ENCODE measurements at places on chromosomes 3 and 15. TPM values are rescaled to one million over a fixed set of nuclear protein-coding genes. Genes with fewer than 3 reads are reported as not detected.

DNA sequence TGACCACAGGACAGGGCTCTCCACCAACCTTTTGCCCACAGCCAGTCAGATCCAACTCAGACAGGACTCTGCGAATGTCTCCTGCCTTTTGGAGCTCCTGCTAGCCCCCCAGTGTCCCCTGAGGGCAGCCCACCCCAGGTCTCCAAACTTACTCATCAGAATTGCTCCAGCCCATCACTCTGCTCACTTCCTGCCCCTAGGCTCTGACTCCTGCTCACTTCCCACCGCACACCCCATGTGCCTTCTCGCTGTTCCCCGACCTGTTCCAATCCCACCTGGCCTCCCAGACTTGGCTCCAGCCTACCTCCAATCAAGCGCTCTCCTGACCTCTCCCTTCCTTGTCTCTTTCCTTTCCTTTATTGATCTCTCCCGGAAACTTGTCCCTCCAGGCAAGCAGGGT is 5.9 kb upstream of the STRA6 start:
- no peak for DNase-seq

- DNase-seq: no peak
Measured at GRCh38 chr3:124142389-124142970, 150.6 kb upstream of the ROPN1 start.

- peak; percentile 73 for DNase-seq
Measured at GRCh38 chr3:45567730-45568172, 26.8 kb upstream of the LIMD1 start.

DNA sequence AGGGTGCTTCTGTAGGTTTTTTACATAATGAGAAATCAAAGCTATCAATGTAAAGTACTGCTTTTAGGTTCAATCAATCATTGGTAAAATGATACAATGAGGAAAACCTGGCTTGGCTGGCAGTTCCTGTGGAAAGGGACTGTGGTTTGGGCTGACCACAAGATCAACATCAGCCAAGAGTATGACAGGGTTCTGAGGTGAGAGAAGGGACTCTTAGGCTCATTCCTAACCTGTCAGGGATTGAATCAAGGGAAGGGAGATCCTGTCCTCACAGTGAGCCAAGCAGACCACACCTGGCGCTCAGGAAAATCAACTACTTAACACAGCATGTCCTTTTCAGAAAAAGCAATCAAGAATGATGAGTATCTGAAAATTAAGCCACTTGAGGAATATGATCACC is 111.1 kb downstream of the MAGI1 start:
- no peak for DNase-seq

Gene PEX5L
- not detected for total RNA-seq

DNA sequence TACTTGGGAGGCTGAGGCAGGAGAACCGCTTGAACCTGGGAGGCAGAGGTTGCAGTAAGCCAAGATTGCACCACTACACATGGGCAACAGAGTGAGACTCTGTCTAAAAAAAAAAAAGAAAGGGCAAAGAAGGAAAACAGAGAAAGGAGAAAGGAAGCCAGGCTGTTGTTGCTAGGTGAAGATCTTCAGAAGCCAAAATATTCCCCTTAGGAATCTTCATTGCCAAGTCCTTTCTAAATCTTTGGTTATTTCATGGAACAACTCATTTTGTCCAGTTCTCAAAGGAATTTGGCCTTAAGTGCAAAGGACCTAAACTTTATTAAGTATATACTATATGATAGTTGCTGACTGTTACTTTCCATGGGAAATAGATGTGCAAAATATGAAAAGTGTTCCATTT is 59.2 kb upstream of the OSBPL11 start:
- DNase-seq: no peak

Gene RNF7
- total RNA-seq: 58.9 TPM

Gene PRSS50
- not detected for total RNA-seq

GRCh38 chr15:76753771-76754170 is 151.4 kb downstream of the SCAPER start:
- DNase-seq: no peak

Gene RTP3
- total RNA-seq: not detected

GRCh38 chr3:182617500-182617899 is 175.8 kb upstream of the ATP11B start:
- DNase-seq: no peak

DNA sequence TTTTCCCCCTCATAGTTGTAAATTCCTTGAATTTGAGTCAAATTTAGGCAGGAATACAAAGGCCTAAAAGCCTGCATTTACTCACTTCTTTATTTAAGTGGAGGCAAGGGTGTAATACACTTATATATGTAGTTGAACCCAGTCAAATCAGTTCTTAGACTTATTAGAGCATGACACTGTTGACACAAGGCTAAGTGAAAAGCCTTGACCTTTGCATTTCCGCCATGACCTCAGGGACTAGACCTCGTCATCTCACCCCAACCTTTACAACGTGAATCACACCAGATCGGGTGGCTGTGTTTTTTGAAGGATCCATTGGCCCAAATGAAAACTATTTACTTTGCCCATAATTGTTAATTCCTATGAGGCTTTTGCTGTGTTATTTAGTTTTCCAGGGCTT is 774.4 kb downstream of the ROBO1 start:
- DNase-seq: no peak

Gene SMCO1
- total RNA-seq: not detected

Gene COL8A1
- total RNA-seq: not detected

Measured in activated CD4-positive, alpha-beta memory T cell treated with anti-CD3 and anti-CD28 coated beads for 36 hours (primary cell).